ENCODE measurements at places on chromosomes 11 and 22.

GRCh38 chr11:132576706-132577105, 955.6 kb downstream of the OPCML start:
- no peak for DNase-seq

- DNase-seq = peak; percentile 86
Observed at GRCh38 chr22:36781656-36782627, 6.0 kb upstream of the IFT27 start.

- DNase-seq = no peak
Observed at GRCh38 chr22:36881504-36882245, 20.9 kb downstream of the NCF4 start.

- DNase-seq = peak; percentile 37
Observed at GRCh38 chr11:22875869-22876473, 15.7 kb upstream of the CCDC179 start.

GRCh38 chr11:19625438-19625837, 87.2 kb upstream of the NAV2 start:
- DNase-seq = no peak

GRCh38 chr11:118672846-118673245, 6.6 kb downstream of the TREH start:
- no peak for DNase-seq

DNA sequence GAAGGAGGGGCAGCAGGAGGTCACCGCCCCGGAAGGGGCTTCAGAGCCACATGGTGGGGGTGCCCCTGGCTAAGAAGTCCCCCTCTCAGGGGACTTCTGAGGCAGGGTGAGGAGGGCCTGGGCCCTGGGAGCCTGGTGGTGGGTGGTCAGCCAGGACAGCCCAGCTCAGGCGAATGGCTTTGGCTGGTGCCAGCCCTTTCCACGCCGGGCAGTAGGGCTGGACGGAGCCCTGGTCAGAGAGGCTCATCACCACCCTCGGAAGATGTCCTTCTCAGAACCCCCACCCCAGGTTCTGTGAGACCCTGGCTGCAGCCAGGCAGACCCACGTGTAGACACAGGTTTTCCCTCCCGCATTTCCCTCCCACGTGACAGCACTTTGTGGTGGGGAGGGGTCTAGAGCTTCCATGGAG, 35.9 kb downstream of the OSBPL5 start:
- no peak for DNase-seq

DNA sequence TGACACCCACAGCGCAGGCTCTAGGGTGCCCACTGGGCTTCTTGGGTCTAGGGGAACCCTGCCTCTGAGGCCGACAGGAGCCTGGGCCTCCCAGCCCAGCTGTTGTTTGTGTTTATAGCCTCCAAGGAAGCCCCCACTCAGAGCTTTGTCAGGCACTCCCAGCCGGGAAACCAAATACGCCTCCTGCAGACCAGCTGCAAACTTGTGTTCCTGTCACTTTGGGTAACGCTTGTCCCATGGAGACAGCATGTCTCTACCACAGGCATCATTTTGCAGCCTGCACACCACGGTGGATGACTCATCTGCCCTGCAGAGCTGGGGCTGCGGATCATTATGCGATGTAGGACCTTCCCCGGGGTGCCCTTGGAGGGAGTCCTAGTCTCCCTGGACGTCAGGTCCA, 40.6 kb upstream of the CRYBB3 start:
- no peak for DNase-seq

- no peak for DNase-seq
Observed at GRCh38 chr11:73164803-73165540, 22.9 kb upstream of the FCHSD2 start.

DNA sequence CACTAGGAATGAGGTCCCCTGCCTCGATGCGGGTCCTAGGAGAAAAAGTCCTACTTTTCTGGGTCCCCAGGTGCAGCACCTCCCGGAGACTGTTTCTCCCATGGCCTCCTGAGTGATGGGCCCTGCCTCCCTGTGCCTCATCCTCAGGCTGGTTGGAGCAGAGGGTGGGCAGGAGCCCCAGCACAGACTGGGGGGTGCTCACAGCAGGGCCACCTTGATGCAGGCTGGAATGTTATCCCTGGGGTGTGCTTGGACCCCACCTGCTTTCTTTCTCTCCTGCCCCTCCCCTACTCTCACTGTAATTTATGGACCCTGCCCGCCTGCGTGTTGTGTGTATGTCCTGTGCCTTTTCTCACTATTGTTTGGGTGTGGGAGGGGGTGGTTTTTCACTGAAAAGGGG, 8.1 kb downstream of the SHISA8 start:
- no peak for DNase-seq

DNA sequence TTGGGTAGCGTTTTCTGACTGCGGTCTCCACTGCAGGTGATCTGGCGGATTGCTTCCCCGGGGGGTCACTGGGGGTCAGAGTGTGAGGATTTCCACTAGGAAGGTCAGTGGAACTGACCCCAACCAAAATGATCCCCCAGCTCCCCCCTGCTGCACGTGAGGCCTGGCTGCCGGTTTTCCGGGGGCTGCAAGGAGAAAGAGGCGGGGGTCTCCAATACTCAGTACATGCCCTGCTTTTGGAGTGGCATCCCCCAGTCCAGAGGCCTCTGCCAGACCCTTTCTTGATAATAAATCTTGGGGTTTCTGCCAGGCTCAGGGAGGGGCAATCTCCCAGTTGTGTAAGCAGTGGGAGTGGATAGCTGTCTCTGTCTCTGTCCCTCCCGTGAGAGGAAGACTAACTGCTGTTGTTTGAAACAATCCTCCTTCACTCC, 71.5 kb upstream of the RTL6 start:
- no peak for DNase-seq

- no peak for DNase-seq
Observed at GRCh38 chr11:72818971-72819370, 4.8 kb downstream of the ATG16L2 start.

- DNase-seq = no peak
Observed at GRCh38 chr22:44718418-44718817, 16.4 kb downstream of the PRR5 start.

DNA sequence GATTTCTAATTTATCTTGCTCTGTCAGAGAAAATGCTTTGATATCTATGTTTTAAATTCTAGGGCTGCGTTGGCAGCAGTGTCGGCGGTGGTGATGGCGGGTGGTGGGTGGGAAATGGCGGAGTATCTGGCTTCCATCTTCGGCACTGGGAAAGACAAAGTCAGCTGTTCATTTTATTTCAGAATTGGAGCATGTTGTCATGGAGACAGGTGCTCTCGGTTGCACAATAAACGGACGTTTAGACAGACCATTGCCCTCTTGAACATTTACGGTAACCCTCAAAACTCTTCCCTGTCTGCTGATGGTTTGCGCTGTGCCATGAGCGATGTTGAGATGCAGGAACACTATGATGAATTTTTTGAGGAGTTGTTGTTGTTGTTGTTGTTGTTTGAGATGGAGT, 36.1 kb upstream of the PHOX2A start:
- no peak for DNase-seq

- no peak for DNase-seq
Observed at GRCh38 chr11:116173506-116173905, 599.3 kb downstream of the BUD13 start.

DNA sequence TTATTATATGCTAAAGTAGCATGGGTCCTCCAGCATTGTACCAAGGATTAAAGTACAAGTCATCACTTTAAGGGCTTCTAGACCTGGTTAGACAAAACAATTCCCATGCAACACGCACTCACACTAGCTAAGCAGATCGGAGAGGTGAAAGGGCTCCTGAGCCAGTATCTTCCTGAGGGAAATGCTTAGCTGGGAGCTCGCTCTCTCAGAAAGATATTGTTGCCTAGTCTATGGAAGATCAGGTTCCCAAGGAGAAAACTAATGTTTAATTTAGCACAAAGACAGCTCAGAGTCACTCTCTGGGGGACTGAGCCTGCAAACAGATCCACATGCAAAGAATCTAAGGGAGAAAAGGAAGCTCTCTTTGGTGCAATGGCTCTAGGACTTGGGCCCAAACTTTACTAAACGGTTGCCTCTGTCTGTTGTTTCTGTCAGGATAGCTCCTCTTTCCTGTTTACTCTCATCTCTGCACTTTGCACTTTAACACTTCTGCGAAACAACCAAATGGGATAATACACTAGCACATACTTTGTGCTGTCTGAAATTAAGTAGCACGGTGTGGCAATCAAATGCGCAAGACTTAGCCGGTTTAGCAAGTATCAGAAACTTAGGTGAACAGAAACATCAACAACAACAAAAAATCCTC, 10.7 kb downstream of the MAML2 start:
- DNase-seq = no peak

DNA sequence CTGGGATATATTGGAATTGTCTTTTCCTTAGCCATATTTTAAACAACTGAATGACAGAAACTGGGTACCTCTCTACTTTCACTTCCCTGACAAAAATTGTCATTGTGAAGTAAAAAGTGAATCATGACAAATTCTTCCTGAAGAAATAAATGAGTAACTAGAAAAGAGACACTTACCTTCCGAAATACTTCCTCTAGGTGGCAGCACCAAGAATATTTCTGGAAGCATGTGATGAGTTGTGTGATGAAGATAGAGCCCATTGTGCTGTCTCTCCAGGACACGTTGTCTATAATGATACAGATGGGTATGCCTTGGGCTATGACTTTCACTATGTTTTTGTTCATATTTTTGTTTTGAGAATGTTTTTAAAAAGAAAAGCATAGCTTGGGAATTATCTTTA, 21.5 kb downstream of the CASP4 start:
- peak; percentile 18 for DNase-seq

- DNase-seq = no peak
Observed at GRCh38 chr22:19680911-19681862, 33.1 kb upstream of the SEPTIN5 start.

DNA sequence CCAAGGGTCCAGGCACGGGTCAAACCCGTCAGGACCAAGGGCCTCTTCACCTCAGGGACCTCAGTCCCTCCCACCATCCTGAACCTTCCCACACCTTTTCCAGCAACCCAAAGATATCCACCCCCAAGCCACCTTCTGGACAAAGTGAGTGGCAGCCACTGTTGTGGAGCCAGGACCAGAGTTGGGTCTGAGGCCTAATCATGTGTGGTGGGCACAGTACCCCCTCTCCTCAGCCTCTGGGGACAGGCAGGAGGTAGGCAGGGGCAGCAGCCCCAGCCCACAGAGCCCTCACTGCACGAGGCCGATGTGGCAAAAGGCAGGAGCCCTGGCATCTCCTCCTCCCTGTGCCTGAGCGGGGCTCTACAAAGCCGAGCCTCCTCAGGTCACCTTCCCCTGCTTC, 2.5 kb downstream of the KCNJ11 start:
- no peak for DNase-seq

- no peak for DNase-seq
Observed at GRCh38 chr11:110947096-110947495, 234.9 kb upstream of the ARHGAP20 start.

- no peak for DNase-seq
Observed at GRCh38 chr11:60879971-60880588, 12.7 kb downstream of the ZP1 start.

GRCh38 chr22:49247194-49247924, 580.3 kb downstream of the BRD1 start:
- DNase-seq = no peak

DNA sequence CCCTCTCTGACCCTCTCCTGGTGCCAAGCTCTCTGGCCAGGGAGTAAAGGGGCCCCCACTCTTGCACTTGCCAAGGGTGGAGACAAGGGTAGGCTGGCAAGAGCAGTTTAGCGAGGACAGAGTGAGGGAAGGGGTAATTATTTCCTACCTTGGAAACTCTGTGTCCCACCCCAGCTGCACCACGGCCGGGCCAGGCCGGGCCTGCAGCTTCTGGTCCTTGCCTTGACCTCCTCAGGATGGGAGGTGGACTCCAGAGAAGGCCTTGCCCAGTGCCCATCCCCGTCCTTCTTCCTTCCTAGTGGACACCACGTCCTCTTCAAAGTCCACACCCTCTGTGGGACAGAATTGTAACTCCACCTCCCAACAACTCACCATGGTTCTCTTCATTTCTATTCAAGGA, 18.4 kb upstream of the OSBPL5 start:
- no peak for DNase-seq

- no peak for DNase-seq
Observed at GRCh38 chr22:42091455-42091782, 847 bp upstream of the NDUFA6 start.

GRCh38 chr11:2901196-2901796, 15.7 kb upstream of the CDKN1C start:
- no peak for DNase-seq

GRCh38 chr11:44771841-44772240, 45.1 kb downstream of the TSPAN18 start:
- no peak for DNase-seq

- peak; percentile 51 for DNase-seq
Observed at GRCh38 chr22:37314315-37315074, 32.2 kb downstream of the CYTH4 start.

GRCh38 chr11:1892116-1892515, 421 bp upstream of the PRR33 start:
- no peak for DNase-seq

- no peak for DNase-seq
Observed at GRCh38 chr11:4050138-4050537, 44.5 kb upstream of the RRM1 start.

DNA sequence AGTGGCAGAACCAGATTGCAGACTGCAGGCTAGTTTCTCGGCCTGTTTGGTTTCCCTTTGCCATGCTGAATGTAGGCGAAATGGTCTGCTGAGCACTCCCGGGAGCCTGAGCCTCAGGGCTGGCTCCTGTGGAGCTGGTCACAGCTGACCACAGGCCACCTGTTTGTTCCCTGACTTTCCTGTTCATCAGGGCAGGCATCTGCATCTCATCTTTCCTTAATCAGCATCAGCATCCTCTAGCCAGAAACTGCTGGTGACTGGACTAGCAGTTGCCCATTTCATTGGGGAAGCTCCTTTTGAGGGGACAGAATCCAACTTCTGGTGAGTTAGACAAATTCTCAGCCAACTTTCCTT, 20.2 kb upstream of the C11orf96 start:
- DNase-seq = no peak

- DNase-seq = no peak
Observed at GRCh38 chr11:36041988-36042611, 98.2 kb downstream of the LDLRAD3 start.

DNA sequence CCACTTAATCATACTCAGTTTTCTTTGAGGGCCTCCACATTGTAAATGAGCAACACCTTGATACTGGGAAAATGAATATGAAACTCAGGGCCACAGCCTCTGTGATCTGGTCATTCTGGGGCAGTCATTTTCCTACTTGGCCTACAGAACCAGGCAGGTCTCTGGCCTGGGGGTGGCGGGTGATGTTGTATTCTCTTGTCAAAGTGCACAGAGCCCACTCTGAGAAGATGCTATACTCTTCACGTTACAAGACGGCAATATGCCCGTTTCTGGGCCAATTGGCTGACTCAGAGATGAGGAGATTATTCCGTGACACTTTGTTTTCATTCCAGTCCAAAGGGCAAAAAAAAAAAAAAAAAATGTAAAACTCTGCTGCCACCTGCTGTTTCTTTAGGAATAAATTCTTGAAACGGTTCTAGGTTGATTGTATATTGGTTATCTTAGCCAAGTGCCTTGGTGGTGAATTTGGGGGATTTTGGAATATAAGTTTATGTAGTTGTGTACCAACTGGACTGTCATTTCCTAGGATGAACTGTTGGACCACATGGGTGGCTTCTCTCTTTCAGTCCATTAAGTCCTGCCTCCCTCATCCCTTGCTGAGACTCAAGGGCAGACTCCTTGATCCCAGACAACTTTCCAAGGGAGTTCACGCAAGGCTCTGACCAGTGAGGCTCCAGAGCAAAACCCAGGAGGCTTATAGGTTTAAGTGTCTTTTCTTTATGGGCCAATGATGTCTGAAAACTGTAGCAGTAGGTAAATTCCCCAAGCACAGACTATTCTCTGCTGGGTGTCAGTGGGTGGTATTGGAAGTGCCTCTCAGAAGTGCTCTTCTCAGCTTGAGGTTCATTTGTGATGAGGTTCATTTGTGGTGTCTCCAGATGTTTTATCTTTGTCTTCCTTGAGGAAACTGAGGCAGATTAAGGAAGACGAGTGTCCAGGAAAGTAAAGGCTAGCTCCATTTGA, 18.2 kb downstream of the ADM start:
- peak; percentile 42 for DNase-seq

All from GM06990 (cell line).